Activated naive CD4-positive, alpha-beta T cell treated with anti-CD3 and anti-CD28 coated beads, Interleukin-2, amount 50 U/mL, for 72 hours (primary cell): ENCODE measurements at places on chromosomes 11 and 22.

DNA sequence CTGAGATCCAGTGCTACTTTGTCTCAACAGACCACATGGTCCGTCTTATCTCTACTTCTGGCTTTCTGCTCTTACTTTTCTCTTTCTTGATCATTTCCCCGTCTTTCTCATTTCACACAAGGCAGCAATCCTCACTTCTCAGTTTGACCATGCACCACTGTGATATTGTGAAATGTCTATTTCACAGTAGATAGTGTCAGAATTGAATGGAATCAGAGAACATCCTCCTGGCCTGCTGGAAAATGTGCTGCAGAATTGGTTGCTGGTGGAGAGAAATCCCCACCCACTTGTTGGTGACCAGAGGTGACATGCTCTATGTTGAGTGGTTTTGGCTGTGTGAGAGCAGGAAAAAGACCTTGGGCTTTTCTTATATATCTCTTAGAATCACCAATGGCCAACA, 57.8 kb upstream of the RCN1 start:
- no peak for DNase-seq

DNA sequence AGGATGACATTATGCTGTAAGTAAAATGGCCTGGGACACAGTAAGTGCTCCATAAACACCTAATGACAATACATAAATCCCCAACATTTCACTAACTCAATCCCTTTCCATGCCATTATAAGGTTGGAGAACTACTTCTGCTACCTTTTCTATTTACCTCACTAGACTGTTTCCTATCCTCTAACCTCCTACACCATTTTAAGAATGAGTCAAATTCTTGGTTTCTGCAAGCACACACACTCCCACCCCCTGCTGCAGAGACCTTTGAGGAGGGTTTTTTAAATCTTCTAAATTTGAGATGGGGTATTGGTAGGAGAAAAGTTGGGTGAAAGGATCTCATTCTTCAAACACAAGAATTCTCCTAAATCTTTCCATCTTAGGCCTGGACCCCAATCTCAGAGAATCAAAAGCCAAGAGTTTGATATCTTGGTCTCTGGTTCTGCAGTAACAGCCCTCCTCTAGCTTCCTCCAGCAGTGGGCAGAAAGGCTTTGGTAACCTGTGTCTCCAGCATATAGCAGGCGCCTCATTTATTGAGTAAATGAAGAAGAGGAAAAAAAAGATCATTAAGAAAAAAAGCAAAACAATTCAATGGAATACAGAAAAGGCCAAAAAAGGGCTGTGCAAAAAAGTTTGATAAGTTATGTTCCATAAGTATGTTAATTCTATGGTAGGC, 42.3 kb downstream of the SYTL2 start:
- no peak for DNase-seq

GRCh38 chr22:37353839-37354238, 71.5 kb downstream of the CYTH4 start:
- no peak for DNase-seq

- no peak for DNase-seq
Measured at GRCh38 chr22:22817468-22818201, 70.0 kb upstream of the IGLL5 start.
